ENCODE measurements at places on chromosomes 7 and 10. TPM values are rescaled to one million over a fixed set of nuclear protein-coding genes. Genes with fewer than 3 reads are reported as not detected.

DNA sequence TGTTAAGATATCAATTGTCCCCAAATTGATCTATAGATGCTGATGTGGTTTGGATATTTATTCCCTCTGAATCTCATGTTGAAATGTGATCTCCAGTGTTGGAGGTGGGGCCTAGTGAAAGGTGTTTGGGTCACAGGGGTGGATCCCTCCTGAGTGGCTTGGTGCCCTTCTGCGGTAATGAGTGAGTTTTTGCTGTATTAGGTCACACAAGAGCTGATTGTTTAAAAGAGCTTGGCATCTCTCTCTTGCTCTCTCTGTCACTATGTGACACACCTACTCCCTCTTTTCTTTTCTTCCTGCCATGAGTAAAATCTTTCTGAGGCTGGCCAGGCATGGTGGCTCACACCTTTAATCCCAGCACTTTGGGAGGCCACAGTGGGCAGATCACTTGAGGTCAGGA is 98.2 kb upstream of the KAT6B start:
- DNase-seq = no peak

GRCh38 chr7:2105917-2106316 is 126.8 kb downstream of the MAD1L1 start:
- no peak for DNase-seq

- no peak for DNase-seq
Measured at GRCh38 chr7:85708221-85708620, 521.4 kb upstream of the SEMA3D start.

Gene ZNF777
- total RNA-seq = 2.7 TPM

Gene CACNA2D1
- 89.1 TPM for total RNA-seq

DNA sequence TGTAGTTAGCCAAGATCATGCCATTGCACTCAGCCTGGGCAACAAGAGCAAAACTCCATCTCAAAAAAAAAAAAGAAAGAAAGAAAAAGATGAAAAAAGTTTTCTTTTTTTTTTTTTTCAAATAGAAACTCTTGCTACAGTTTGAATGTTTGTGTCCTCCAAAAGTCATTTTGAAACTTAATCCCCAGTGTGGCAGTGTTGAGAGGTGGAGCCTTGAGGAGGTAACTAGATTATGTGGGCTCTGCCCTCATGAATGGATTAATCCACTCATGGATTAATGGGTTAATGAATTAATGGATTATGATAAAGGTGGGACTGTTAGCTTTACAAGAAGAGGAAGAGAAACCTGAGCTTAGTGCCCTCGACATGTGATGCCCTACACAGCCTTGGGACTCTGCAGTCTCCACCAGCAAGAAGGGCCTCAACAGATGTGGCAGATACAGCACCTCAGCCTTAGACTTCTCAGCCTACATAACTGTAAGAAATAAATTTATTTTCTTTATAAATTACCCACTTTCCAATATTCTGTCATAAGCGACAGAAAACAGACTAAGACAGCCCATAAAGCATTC is 25.1 kb downstream of the CPEB3 start:
- DNase-seq = no peak

DNA sequence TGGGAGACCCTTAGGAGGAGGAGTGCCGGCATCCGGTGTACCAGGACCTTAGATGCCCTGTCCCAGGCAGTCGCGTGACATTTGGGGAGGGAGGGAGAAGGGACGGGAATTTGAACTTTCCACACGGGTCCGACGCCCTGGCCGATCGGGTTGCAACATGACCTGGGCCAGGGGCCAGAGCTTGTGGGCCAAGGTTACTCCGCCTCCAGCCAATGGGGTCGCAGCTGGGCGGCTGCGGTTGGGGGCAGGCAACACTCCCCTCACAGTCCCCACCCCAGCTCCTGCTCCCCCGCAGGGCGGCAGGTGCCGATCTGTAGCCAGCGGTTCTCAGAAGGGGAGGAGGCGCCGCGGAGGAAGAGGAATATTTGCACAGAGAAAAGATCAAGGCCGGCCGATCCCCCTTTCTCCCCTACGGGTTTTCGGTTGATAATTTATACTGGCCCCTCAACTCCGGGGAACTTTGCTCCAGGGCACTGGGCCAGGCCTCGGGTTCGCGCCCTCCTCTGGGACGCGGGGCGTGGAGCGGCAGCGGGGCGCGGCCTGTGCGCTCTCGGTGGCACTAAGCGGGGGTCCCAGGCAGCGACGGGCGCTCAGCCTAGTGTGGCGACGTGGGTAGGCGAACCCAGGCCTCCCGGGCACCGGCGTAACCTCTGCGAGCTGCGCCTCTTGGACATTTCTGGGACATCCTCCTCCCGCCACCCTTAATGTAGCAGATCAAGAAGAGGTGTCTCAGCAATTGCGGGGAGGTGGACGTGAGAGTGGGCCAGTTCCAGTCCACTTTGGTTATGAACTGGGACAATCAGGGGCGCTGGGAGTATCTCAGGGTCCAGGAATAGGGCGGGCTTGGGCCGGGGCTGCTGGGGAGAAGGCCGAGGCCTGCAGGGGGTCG is 1.2 kb downstream of the MLXIPL start:
- DNase-seq = no peak

Gene HOXA13
- total RNA-seq = 43.2 TPM

GRCh38 chr7:30465811-30466180 is 12.8 kb downstream of the NOD1 start:
- no peak for DNase-seq

GRCh38 chr10:62019013-62019684 is 117.7 kb downstream of the ARID5B start:
- DNase-seq = no peak

All from urinary bladder (tissue), 4 donors.